ENCODE measurements at places on chromosomes 7 and 10. TPM values are rescaled to one million over a fixed set of nuclear protein-coding genes. Genes with fewer than 3 reads are reported as not detected.

DNA sequence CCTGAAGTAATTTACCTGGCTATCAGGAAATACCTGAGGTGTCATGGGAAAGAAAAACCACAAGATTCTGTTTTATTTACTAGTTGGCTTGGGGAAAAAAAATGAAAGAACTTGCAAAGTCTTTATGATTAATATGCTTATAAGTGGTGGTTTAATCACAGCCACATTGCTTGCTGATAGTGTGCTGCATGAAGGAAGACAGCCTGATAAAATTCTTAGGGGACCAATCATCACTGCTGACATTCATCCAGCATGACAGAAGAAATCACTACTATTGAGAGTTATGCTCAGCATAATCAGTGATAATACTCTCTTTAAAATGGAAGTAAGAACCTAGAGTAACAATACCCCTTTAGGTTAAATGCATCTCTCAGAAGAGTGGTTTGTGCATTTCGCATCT is 150.2 kb upstream of the LRRN3 start:
- no peak for DNase-seq

- no peak for DNase-seq
These were observed 592.1 kb downstream of the DNAJB6 start for GRCh38 chr7:157928808-157929425.

- no peak for DNase-seq
These were observed 26.3 kb upstream of the ITGB8 start for GRCh38 chr7:20304366-20304765.

DNA sequence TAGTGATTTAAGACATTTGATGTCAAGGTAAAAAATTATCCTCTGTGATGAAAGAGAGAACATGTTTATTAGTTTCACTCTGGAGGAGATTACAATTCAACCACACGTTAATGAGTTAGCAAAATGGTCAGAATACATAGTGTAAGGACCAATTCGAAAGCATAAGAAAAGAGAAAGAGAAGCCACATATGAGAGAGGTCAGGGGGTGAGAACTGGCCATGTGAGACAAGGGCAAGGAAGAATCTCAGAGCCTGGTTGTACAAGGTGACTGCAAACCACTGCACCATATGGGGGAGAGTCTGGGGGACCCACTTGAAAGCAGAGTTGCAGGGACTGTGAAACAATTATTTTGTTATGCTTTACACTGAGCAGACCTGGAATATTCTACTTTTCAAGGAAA is 27.7 kb upstream of the BET1 start:
- no peak for DNase-seq

DNA sequence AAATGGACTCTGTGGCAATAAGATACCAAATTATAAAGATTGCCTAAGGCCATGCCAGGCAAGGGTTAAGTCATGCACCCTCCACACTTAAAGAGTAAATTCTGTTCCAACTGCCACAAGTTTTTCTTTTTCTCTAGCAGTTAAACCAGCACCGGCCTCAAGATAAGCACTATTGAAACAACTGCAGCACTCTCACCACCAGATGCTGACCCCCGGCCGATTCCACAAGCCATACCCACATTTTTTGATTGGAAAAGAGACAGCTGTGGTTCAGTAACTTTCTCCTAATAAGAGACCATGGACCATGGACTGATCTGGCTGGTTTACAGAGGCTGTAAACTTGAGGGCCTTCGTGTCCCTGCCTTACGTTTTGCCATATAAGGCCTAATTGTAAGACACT is 44.9 kb downstream of the GRM8 start:
- no peak for DNase-seq

DNA sequence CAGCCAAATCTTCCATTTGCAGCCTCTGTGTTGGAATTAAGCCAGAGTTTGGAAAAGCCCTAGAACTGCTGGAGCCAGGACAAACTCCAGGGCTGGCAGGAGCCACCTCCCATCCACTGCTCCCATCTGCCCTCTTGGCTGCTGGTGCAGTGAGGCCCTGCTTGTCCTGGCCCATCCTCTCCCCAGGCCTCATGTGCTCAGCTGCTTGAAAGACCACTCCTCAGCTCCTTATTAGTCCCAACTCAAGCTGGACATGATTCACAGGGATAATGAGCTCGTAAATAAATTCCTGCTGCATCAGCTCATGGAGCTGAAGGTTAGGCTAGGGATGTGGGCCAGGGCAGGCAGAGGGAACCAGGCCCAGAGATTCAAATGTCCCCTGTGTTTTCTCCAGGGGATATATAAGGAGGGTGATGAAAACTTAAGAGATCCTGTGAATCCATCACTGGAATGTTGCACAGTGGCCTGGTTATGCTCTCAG is 282.8 kb downstream of the RPS24 start:
- DNase-seq = no peak

GRCh38 chr7:105354383-105354782 is 34.3 kb downstream of the SRPK2 start:
- DNase-seq = no peak

DNA sequence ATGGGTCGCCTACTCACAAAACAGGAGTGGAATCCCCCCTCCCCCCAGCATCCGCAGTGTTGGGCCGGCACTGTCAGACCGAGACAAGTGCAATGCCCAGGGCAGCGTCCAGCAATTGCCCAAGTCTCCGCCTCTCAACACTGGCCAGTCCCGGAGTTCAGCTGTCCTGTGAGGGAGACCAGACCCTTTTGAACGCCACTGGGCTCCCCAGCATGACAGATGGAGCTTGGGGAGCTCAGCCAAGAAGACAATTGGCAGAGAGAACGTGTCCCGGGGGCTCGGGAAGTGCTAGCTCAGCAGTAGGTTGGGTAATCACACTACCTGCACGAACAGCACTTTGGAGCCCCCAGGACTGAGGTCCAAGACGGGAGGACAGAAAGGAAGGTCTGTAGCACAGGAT is 4.7 kb downstream of the COPS6 start:
- no peak for DNase-seq

- peak; percentile 34 for DNase-seq
These were observed 84.2 kb upstream of the DIP2C start for GRCh38 chr10:773562-774161.

DNA sequence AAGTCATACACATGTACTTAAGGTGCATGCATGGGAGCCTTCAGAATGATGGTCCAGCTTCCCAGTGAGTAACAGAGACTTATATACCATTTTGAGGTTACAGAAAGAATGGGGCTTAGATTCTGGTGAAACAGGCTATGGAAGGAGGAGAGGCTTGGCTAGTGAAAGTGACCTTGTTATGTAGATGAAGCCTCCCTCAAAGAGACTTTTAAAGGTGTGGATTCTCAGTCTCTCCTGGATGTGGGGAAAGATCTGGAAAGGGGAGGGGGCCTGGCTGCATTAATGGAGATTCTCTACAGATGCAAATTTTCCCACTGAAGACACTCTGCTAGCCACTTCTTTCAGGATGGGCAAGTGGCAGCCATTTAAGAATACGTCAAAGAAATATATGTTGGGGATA is 5.5 kb downstream of the RASSF4 start:
- no peak for DNase-seq

DNA sequence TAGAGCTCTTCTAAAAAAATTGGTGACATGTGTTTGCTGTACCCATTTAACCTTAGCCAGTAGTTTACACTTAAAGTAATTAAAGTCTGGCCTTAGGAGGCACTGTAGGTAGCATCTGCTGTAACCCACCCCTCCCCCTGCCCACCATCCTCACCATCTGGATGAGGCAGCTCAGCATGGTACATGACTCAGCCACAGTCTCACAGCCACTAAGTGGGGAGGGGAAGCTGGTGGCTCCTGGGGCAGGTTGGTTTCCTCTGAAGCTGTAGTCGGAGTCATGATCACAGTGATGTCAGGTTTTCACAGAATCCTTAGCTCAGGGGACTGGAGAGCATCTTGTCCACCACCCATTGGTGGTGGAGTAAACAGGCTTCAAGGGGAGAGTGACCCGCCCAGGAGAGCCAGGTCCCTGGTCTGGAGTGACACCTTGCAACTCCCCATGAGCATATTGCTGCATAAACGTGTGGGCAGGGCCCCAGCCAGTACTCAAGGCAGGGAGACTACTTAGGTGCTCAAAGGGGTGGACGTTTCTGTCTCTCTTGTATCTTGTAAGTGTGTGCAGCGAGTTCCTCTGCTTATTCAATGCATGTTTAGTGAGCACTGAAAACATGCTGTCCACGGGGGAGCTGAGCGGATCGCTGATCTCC is 125.9 kb downstream of the GRK5 start:
- peak; percentile 82 for DNase-seq

GRCh38 chr7:114021135-114021534 is 102.3 kb upstream of the PPP1R3A start:
- no peak for DNase-seq

DNA sequence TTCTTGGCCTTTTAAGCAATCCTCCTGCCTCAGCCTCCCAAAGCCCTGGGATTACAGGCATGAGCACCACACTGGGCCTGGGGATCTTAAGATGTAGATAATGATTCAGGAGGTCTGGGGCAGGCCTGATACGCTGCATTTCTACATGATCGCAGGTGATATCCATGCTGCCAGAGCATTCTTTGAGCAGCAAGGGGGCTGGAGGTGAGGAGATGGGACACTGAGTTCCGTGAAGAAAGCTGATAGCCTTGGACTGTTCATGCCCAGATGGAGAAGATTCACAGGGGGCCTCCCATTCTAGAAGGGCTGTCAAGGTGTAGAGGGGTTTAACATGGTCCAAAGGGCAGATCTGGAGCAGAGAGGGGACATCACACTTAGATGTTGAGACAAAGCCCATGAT is 480.3 kb downstream of the RPS24 start:
- no peak for DNase-seq

DNA sequence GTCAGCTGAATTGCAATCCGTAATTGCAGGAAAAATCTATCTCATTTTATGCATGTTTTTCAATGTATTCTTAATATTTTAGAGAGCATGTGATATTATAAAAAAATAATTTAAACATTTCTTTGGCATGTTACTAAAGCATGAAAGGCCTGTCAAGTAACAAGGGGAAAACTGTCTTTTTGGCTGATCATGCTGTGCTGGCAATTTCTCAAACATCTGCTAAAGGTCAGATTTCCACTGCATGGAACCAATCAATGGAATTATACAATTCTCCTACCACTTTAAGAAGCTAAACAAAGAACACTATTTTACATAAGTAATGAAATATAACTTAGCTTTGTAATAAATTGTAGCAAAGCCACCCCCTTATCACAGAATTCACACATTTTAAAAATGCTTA is 49.4 kb downstream of the JMJD1C start:
- DNase-seq = no peak

DNA sequence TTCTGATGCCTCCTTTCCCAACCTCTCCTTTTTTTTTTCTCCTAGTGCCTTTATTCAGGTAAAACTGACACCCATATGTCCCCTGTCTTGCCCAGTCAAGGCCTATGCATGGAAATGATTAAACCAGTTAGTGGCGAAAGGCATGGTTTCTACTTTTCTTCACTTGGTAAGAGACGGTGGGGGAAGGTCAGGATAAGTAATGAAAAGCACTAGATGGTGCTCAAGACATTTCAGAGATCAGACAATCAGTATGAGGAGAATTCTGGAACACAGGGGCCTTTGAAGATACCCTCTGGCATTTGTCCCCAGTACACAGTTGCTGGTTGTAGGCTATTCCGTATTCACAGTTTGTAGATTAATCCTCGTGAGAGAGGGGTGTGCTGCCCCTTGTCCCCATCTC is 121.2 kb downstream of the RTKN2 start:
- no peak for DNase-seq

- DNase-seq = no peak
These were observed 540.7 kb downstream of the DNAJB6 start for GRCh38 chr7:157877298-157878090.

The GNAT3 gene
- not detected for total RNA-seq

The ZNF655 gene
- 116 TPM for total RNA-seq

The SUGCT gene
- 11.8 TPM for total RNA-seq

The SLC39A12 gene
- total RNA-seq = not detected

The MAT1A gene
- total RNA-seq = not detected

The EN2 gene
- 1.4 TPM for total RNA-seq

The GIMAP8 gene
- not detected for total RNA-seq

The C10orf67 gene
- total RNA-seq = not detected

The ACHE gene
- not detected for total RNA-seq

The HOXA7 gene
- 21.7 TPM for total RNA-seq

Data from Daoy (cell line).